ENCODE measurements at places on chromosomes 13 and 19. TPM values are rescaled to one million over a fixed set of nuclear protein-coding genes. Genes with fewer than 3 reads are reported as not detected.
A peak's percentile ranks its signal among the peaks of the same experiment; 100 is the strongest.

DNA sequence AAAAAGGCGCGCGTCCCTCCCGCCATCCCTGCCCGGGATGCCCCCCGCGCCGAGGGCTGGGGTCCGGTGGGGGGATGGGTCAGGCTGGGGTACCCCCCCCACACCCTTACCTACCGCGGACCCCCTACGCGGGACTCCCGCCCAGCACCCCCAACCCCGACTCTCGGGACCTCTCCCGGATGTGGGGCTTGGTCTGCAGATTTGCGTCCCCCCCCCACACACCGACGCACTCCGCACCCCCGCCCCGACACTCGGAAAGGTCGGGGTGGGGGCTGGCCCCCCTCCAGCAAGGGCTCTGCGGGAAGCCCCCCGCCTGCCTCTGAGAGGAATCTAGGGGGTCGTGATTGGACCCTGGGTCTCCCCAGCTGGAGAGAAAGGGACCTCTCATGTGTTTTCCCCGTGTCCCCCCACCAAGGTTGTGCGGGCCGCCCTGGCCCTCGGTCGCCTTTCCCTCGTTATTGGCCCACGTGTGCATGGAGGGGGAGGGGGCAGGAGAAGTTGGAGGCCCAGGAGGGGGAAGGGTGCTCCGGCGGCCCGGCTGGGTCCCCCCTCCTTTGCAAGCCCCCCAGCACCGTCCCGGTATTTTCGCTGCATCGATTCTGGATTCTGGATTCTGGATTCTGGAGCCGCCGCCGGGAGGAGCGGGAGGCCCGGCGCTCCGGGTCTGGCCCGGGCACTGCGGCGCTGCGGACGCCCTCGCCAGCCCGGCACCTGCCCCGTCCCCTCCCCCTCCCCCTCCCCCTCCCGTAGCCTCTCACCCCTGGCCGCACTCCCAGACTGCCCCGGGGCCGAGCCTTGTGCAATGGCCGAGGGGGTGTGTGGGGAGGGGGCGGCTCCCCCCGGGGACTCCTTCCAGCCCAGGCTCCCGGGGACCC lies 607 bp downstream of the NFIC start:
- DNase-seq, result no peak

DNA sequence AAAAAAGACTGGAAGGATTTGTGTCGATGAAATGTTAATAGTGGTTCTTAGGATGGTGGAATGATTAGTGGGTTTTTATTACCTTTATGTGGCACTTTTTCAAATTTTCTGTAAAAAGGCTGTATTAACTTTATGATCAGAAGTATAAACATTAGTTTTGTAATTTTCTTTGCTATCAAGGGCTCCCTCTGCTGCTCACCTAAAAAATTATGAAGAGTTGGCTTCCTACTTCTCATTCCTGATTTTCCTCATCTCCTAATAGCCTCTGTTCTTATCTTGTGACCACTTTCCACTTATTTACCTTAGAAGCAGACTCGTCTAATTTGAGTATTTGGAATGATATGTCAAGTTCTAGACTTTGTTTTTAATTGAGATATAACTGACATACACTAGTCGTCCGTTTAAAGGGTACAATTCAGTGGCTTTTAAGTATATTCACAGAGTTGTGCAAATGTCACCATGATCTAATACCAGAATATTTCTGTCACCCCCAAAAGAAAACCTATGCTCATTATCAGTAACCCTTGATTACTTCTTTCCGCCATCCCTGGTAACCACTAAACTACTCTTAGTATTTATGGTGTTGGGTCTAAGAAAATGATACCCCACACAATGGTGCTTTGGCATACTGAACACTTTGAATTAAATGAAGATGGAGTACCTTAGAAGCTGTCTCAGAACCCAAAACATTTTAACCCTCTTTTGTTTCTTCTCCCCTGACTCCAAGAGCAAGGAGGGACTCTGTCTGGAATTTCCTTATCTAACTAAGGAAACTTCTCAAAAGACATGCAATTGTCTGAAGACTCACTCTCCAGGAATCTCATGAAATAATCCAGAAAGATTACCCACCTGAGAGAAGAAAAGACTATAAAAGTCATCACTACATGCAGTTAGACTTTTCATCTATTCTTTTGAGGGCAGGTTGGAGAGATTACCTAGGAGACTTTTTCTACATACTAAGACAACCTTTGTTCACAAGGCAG lies 311.3 kb downstream of the DLEU7 start:
- DNase-seq, result no peak

DNA sequence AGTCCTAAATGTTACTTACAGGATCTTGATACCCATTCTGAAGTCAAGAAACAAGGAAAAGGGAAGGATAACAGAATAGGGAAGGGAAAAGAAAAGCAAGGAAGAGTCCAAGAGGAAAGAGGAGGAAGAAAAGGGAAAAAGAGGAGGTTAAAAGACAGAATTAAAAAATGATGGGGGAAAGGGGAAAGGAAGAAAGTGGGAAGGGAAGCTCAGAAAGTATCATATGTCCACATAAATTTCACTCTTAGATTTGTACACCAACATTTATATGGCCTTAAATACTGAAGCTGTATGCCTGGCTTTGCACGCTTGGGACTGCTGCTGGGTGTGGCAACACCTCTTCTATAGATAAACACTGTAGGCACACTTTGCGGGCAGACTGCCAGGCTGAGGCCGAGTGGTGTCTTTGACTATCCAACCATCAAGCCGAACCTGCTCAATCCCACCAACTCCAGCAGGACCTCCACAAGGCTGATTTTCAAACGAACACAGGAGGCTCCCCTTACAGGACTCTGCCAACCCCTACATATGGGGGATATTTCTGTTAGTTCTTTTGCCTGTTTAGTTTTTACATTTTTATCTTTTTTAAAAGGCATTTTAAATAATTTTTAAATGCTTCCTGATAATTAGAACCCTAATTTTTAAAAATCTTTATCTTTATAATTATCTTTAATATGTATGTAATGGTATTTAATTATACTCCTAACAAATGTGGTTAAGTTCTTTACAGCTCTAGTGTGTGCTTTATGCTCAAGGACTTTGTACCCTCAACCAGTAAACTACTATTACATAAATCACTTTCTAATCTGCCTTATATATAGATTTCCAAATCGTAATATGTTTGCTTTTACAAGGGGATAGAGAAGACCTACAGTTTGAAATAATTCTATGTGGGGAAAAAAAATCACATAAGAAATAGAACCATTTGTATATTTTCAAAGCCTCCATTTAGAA lies 154.2 kb downstream of the DIAPH3 start:
- no peak for DNase-seq

DNA sequence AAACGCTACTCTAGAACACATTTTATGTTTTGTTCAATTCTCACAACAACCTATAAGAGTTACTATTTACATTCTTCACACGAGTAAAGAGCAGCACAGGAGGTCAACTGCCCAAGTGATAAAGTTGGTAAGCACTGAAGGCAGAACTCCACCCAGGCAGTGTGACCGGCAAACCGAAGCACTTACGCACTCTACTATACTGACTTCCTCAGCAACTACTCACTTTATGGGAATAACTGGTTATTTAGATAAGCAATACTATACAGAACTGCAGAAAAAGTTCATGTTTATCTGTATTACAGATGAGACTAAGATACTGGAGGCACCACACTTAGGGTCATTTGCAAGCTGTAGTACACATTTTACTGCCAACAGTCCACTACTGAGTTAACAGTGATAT lies 28.8 kb downstream of the FOXO1 start:
- DNase-seq, result no peak

DNA sequence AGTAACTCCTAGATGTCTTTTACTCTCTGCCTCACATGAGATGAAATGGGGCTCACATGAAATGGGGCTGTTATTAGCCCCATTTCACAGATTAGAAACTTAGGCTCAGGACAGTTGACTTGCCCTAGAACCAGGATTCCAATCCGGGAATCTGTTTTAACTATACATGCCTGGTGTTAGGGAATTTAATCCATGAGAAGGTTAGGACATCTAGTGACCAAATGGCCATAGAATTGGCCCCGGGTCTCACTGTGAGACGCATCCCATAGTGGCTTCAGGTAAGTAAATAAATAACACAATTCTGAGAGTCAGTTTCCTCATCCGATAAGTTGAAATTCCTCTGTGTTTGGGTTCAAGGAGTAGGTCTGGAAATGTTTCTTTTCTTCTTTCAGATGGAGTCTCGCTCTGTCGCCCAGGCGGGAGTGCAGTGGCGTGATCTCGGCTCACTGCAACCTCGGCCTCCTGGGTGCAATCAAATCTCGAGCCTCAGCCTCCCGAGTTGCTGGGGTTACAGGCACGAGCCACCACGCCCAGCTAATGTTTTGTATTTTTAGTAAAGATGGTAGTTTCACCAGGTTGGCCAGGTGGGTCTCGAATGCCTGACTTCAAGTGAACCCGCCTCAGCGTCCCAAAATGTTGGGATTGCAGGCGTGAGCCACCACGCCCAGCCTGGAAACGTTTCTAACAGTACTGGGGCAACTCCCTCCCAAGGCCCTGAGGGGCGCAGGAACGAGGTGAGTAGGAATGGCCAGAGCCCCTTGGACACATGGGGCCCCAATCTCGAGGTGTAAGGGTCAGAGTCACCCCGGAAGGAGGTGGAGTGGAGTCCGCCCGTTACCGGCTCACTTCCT lies 1.2 kb upstream of the ZNF574 start:
- no peak for DNase-seq

- DNase-seq, result no peak
These were observed 6.9 kb downstream of the IL4I1 start for GRCh38 chr19:49889687-49890348.

- no peak for DNase-seq
These were observed at the start of gene TNFRSF19 for GRCh38 chr13:23570099-23570920. Gene TNFRSF19, plus strand, starts transcription at chr13:23570412. Its CDS starts 19,772 bp downstream, at chr13:23590184.

- no peak for DNase-seq
These were observed 72.5 kb downstream of the ZNF708 start for GRCh38 chr19:21256722-21257121.

DNA sequence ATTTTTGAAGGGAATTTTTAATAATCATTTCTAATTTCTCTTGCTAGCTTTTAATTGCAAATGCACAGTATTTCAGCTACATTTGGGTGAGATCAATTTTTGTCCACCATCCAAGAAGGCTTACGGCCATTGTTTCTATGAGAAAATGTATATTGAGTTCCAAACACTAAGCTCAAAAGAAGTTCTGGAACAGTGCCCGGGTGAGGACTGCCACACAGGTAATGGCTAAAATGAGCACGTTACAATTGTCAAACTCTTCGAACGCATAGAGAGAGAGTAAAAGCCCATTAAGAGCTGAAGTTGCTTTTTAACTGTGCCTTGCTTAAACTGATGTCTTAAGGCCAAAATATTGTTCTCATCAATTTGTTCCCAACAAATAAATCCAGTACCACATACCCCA lies 755.0 kb downstream of the DIAPH3 start:
- DNase-seq, result no peak

DNA sequence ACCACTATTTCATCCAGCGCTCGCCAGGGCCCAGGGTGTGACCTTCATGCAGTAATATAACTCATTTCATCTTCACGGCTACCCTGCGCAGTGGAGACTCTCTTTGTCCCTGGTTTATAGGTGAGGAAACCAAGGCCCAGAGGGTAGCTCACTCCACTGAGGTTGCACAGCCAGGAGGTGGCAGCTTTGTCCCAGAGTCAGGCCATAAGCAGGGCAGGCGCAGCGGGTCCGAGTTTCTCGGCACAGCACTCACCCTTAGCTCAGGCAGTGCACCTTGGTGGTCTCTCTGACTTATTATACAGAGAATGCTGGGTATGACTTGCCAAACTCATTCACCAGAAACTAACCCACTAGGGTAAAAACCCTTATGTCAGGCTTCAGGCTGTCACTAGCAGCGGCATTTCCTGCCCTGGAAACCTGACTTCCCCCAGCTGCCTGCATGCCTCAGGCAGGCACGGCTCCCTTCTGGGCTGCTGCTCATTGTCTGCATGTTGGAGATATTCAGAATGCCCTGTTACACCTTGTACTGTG lies 24.5 kb downstream of the PPP5C start:
- DNase-seq, result no peak

DNA sequence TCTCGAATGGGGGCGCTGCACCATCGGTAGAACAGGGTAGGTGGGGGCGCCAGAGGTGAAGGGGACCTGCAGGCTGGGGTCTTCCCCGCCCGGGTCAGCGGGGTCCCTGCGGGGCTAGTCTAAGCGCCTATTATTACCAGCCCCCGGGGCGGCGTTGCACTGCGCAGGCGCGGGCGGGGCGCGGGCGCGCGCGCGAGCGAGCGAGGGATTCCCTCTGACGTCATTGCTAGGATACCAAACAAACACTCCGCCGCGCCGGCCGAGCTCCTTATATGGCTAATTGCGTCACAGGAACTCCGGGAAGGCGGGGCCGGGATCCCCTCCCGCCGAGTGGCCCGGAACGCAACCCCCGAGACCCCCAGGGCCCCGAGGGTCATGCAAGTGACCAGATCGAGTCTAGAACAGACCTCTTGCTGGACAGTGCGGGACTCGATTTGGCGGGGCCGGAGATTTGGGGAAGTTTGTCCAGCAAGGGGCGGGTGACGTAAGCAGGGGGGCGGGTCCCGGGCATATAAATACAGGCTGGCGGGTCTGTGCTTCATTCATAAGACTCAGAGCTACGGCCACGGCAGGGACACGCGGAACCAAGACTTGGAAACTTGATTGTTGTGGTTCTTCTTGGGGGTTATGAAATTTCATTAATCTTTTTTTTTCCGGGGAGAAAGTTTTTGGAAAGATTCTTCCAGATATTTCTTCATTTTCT lies at the start of gene FOSB:
FOSB (plus strand) TSS at position 541 of the 703 bp plus-strand sequence. CDS start 591 bp downstream, outside the sequence.
- peak; percentile 98 for DNase-seq

GRCh38 chr13:100434010-100434763 lies 154.4 kb downstream of the GGACT start:
- DNase-seq, result no peak

DNA sequence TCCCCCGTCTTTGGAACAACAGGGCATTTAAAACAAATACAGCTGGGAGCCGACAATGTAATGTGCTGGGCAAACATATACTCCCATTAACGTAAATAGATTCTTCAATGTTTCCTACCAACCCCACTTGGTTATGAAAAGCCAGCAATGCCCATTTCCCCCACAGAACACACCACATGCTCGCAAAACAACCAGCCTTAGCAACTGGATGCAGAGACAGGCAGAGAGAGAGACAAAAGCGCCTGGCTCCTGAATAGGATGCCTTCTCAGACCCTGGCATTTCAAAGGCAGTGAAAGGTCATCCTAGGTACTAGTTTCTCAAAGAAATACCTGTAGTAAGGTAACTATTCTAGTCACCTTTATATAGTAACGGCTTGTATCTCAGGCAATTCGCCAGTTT lies 462.9 kb downstream of the ITGBL1 start:
- DNase-seq, result no peak

The SOHLH2 gene
- total RNA-seq, result not detected

The RNF113B gene
- total RNA-seq, result not detected

The ZNF888 gene
- total RNA-seq, result 3.2 TPM

The ZNF558 gene
- 31.2 TPM for total RNA-seq

The KLF2 gene
- 55.5 TPM for total RNA-seq
